ENCODE measurements at places on chromosomes 5 and 9.

DNA sequence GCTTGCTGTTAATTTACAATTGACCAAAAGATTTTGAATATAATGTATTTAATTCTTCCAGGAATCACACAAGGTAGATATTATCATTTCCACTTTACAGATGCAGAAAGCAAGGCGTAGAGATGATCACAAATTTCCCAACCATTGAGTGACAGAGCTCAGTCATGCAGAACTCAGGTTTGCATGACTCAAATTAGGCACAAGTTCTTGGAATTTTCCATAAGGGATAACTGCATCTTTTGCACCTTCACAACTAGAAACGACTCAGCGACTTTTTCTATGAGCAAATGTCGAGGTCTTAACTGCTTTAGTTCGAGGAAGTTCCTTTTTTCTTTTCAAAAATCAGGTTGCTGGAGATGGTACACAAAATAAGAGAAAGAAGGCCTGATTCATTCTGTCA lies 265.5 kb upstream of the PAPPA start:
- no peak for DNase-seq

- no peak for DNase-seq
Observed at GRCh38 chr5:149872351-149873040, 72.1 kb downstream of the PDE6A start.

GRCh38 chr9:97980918-97981845 lies 2.0 kb upstream of the ANP32B start:
- DNase-seq: no peak

DNA sequence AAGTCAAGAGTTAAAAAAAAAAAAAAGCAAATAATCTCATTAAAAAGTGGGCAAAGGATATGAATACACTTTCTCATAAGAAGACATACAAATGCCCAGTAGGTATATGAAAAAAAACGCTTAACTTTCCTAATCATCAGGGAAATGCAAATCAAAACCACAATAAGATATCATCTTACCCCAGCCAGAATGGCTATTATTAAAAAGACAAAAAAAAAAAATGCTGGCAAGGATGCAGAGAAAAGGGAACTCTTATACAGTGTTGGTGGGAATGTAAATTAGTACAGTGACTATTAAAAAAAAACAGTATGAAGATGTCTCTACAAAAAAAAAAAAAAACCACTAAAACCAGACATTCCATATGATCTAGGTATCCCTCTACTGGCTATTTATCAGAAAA lies 79.4 kb downstream of the LPAR1 start:
- DNase-seq: no peak

GRCh38 chr9:76373173-76373783 lies 20.9 kb downstream of the RFK start:
- DNase-seq: no peak

GRCh38 chr5:132428484-132429462 lies 59.3 kb downstream of the SLC22A5 start:
- no peak for DNase-seq

Data from NT2/D1 (cell line).